H54 (cell line): ENCODE measurements at places on chromosomes 11 and 22.

DNA sequence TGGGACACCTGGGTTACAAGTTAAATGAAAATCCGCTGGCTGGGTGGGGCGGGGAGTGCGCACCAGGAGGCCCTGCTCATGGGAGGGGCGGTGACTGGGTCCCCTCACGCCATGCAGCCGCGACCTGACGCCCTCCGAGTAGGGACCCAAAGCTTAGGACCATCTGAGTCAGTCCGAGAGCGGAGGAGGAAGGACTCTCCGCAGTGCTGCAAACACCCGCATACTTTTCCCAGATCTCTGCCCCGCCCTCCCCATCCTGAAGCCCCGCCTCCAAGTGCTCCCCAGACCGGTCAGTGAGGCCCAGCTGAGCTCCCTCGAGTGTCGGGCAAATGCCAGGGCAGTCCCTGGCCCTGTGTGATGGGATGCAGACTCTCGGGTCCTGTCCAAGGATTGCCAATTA is 6.6 kb upstream of the FLI1 start:
- DNase-seq, result no peak

- no peak for DNase-seq
Observed at GRCh38 chr11:31254415-31254814, 115.1 kb downstream of the DCDC1 start.

- no peak for DNase-seq
Observed at GRCh38 chr11:93905384-93905783, 55.0 kb upstream of the VSTM5 start.

GRCh38 chr11:101127197-101127698 is 2.4 kb downstream of the PGR start:
- no peak for DNase-seq

- DNase-seq, result no peak
Observed at GRCh38 chr11:74312326-74312725, 886 bp upstream of the P4HA3 start.

DNA sequence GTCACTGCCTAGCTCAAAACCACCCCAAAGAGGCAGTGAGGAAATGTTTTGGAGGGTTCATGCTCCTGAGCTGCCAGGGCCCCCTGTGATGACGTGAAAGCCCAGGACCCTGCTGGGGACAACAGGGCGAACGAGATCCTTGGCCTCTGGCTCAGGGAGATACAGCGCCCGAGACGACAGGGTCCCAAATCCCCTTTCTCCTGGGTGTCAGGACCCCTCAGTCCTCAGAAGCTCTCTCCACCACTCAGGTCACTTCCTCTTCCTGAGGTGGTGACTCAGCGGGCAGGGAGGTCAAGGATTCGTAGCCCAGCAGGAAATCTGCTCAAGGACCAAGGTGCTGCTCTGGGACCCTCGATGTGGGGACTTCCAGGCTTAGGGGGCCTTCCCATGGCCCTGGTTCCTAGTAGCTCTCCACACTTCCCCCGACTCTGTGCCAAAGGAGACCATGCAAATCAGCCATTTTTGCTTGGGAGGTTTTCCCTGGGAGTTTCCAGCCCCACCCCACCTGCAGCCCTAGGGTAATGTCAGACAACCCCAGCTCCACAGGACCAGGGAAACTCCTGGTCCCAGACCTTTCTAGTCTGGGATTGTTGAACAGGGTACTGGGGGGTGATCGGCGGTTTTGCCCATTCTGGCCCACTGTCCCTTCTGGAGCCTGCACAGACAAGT is 12.8 kb downstream of the BCL9L start:
- no peak for DNase-seq

DNA sequence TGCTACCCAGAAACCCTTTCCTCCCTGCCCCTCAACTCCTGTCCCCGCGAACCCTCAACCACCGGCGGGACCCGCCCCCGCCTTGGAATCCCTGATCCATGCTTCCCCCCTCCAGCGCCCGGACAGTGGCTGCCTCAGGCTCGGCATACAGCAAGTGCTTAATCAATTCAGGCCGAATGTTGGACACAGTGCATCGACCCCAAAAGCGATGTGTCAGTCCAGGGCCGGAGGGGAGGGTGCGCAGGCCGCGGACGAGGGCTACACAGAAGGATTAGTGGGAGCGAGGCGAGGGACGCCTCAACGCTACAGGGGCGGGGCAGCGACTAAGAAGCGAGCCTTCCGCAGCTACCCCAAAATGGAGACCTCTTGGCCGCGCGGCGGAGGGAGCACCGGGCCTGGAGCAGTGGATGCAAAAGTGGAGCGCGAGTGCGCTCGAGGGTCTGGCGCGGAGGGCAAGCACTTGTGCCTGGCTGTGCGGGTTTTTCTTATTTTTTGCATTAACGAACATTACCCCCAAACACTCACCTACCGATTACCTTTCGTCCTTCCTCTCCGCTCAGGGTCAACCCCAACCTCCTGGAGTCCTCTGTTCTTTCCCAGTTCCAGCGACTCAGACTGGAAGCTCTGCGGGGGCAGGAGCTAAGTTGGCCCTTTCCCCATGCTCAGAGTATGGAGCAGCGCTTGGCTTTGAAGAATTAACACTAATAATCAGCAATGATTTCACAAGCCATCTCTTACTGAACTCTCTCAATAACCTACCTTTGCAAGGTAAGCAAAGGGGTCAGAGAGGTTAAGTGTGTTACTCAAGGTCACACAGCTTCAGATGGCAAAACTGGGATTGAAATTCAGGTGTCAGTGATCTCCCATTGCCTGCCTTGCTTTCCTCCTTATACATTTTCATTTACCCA is 30.0 kb upstream of the WNT11 start:
- peak; percentile 65 for DNase-seq

DNA sequence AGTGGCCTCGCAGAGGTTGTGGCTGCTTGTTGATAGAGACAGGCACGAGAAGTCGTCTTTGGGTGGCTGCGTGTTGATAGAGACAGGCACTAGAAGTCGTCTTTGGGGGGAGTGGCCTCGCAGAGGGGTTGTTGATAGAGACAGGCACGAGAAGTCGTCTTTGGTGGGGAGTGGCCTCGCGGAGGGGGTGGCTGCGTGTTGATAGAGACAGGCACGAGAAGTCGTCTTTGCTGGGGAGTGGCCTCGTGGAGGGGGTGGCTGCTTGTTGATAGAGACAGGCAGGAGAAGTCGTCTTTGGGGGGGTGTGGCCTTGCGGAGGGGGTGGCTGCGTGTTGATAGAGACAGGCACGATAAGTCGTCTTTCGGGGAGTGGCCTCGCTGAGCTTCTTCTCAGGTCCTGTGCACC is 328.8 kb downstream of the TBC1D22A start:
- no peak for DNase-seq

GRCh38 chr11:107139396-107139795 is 121.1 kb upstream of the GUCY1A2 start:
- no peak for DNase-seq

DNA sequence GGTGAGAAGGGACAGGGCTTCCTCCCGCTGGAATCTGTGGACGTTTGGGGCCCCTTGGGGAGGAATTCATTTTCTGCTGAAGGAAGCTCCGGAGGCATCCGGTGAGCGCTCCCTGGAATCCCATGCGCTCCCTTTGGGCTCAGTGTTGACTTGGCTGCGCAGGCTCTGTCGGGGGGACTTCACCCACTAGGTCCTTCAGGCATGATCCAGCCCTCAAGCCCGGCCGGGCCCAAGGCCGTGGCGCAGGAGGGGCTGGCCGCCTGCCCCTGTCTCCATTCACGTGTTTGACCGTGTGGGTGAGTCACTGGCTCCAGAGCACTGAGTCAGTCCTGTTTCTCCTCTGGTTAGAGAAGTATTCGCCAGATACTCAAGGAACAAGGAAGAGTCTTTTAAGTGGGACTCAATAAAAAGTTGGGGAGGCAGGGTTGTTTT is 1.4 kb downstream of the CTTN start:
- peak; percentile 94 for DNase-seq

GRCh38 chr11:62664405-62665074 is 470 bp downstream of the C11orf98 start:
- DNase-seq, result peak; percentile 42

- peak; percentile 12 for DNase-seq
Observed at GRCh38 chr22:26848244-26848920, 191.0 kb downstream of the MIAT start.

- no peak for DNase-seq
Observed at GRCh38 chr11:18739685-18740084, 13.7 kb upstream of the IGSF22 start.

GRCh38 chr11:110711776-110712658 is at the start of gene ARHGAP20:
ARHGAP20 (minus strand) TSS chr11:110712437; CDS start chr11:110712231, 206 bp downstream.
- no peak for DNase-seq

DNA sequence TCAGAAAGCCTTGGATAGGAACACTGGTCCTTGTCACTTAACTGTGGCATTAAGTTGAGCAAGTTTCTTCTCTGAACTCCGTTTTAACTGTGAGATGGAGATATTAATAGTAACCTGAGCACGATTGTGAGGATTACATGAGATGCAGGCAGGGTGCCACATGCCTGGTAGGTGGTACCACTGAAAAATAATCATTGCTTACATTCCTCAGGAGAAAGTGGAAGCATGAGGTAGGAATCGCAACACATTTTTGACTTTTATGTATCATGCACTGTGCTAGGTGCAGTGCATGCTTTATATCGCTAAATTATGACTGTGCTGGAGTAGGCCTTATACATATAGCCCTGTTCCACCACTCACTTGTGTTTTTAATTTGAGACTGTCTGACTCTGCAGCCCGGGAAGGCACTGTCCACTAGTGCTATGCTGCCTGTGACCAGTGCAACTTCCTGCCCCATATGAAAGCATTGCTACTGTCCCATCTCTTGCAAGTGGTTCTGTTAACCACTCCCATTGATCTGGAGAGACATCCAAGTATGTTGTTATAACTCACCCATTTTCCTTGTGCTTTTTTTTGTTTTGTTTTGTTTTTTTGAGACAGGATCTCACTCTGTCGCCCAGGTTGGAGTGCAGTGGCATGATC is 1.0 kb downstream of the UQCR10 start:
- no peak for DNase-seq
